ENCODE measurements at places on chromosomes 2 and 18.
A peak's percentile ranks its signal among the peaks of the same experiment; 100 is the strongest.

GRCh38 chr2:136188086-136188485 is 70.1 kb upstream of the CXCR4 start:
- DNase-seq = no peak

DNA sequence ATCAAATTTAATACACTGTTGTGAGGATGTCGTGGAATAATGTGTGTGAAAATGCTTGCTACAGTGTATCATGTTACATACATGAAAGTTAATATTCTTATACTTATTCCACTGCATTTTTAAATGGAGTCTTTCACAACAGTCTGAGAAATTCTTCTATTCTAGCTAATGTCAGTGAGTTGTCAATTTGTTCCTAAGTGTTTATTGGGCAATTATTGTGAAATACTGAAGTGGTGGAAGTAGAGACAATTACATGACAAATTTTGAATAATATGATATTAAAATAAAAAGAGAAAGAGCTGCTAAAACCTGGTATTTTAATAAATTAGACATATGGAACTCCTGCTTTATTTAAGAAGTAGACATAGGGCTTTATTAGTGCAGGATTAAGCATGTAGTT is 176.1 kb downstream of the PTPRM start:
- no peak for DNase-seq

GRCh38 chr18:11955239-11956029 is 25.9 kb upstream of the IMPA2 start:
- DNase-seq = peak; percentile 90

- DNase-seq = peak; percentile 17
Observed at GRCh38 chr18:68152770-68153169, 562.1 kb downstream of the TMX3 start.

DNA sequence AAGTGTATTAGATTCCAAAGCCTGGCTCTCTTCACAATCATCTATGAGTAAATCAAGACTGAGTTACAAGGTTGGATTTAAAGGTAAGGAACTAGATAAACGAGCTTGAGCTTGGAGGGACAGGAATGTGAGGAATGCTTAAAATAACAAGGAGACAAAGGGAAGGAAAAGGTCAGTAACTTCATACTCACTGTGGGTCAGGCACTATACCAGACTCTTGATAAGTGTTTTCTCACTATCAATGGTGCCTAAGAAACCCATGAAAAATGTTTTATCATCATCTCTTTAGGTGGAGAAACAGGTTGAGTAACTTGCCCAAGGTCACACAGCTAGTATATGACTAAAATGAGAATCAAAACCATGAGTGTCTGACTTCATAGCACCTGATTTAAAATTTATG is 212.1 kb downstream of the CDH2 start:
- no peak for DNase-seq

DNA sequence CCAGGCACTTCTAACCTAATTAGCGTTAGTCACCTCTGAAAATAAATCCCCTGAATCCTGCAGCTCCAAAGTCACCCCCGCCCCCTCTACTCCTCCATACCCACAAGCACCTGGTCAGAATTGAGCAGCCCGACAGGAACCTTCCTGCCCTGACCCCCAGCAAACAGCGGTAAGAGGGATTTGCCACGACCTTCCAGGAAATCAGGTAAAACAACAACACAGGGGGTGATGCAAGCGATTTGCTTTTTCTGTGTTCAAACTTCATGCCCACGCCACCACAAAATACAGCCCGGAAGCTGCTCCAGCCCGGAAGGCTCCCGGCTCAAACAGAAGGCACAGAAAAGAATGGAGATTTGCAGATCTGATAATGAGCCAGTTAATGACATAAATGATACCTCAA is 367.1 kb downstream of the GPD2 start:
- DNase-seq = no peak

- no peak for DNase-seq
Observed at GRCh38 chr2:240467149-240467642, 31.7 kb downstream of the GPC1 start.

DNA sequence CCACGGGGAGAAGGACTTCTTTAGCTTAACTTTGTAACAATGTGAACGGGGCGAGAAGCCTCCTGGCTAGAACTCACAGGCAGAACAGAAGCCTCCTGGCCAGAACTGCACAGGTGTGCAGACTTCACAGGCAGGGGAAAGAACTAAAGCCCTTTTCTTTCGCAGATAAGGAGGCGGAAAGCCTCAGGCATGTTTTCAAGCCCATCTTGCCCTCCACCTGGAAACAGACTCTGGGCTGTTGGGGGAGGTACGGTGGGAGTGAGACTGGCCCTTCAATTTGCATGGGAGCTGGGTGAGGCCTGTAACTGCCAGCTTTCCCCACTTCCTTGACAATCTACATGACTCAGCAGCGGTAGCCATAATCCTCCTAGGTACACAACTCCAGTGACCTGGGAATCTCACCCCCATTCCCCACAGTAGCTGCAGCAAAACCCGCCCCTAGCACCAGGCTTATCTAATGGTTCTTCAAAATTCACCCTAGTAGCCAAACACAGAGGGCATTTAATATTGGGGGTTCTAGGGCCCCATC is 22.9 kb upstream of the ABCA12 start:
- DNase-seq = no peak

DNA sequence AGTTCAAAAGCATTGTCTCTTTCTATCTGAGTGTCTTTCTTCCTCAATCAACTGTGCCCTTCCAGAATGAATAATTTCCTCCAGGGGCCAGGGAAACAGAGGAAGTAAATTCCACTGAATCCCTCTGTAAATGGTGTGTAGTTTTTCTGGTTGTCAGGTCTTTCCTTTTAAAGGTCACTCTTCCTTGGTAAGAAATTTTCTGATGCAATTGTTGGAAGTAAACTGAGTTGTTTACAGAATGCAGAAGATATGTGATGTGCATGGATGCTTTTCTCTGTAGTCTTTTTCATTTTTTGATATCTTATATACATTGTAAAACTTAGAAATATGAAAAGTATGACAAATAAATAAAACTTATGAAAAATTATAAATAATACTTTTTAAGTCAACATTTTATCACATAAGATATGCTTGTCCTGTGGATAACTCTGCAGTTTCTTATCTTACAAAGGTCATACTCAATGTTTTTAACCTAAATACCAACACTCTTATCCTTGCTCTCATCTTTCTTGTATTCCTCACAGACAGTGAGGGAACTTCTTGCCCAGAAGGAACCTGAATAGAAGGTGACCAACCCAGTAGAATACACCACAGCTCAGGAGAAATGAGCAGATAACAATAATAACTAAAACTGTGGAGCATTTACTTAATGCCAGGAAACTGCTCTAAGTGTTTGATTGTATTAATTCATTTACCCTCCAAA is 234.5 kb downstream of the METTL4 start:
- DNase-seq = no peak

DNA sequence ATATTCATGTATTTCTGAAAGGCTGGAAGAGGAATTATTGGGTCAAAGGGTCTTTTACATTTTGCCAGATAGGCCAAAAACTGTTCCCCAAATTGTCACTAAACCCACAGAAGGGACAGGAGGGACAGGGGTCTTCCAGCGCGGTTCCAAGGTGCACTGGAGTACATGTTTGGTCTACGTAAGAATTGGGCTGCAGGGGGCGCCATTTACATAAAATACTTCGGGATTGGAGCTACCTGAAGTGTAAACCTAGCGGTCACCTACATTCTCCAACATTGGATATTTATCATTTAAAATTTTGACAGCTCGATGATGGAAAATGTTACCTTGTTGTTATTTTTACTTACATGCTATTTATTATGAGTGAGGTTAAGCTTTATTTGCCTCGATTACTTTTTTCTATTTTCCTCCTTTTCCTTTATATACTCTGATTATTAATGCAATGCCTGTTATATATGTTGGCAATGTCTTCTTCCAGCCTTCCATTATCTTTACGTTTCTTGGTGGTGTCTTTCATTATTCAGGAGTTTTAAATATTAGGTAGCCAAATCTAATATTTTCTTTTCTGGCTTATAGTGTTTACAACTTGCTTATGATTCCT is 43.0 kb upstream of the RAB6C start:
- DNase-seq = peak; percentile 54

- DNase-seq = no peak
Observed at GRCh38 chr2:18592372-18592771, 3.0 kb upstream of the NT5C1B start.

DNA sequence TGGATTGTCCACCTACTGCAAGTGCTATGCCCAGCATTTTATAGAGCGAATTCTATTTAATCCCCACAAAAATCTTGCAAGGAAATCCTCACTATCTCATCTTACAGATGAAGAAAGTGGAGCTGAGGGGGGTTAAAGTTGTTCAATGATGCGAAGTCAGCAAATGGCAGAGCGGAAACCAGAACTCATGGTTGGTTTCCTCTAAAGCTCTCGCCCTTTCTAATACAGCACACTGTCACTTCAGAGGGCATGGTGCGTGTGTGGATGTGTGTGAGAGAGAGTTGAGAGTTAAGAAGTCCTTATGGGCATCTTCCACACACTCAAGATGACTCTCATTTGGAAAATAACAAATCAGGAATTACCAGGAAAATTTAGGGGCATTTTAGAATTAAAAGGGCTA is 78.4 kb downstream of the TGFA start:
- DNase-seq = no peak

DNA sequence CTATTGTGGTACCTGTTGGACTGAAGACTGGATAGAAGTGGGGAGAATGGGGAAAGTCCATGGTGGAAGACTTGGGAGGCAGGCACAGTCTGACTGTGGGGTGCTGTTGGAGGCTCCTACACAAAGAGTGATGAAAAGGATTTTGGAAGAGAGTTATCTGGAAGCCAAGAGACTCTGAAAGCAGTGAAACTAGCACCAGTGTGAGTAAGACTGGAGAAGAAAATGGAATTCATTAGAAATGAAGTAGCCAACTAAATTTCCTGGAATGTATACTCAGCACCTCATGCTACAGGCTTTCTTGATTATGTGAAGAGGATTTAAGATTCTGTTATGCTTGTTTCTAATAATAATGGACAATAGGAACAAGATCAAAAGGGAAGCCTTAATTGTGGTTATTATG is 27.7 kb downstream of the ELP2 start:
- no peak for DNase-seq

DNA sequence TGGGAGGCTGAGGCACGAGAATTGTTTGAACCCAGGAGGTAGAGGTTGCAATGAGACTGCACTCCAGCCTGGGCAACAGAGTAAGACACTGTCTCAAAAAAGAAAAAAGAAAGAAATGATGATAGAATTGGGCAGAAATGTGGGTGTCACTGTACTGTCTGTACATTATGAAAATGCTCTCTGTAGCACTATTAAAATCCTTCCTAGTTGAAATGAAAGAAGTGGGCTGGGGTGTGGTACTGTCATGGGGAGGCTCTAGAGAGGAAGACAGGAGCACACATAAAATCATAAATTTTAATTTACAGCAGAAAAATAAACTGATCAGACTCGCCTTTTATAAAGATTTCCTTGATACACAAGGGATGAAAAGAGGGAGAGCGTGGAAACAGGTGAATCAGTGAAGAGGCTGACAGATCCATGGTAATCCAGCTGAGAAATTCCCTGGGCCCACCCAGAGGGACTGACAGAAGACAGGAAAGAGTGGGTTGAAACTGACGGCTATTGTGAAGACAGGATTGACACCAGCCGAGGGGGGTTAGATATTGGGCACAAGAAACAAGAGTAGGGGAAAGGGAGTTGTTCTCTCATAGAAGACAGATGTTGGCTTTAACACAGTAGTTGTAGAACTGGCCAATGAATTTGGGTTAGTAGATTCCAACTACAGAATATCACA is 96.4 kb upstream of the ATL2 start:
- DNase-seq = no peak

- DNase-seq = no peak
Observed at GRCh38 chr2:19046986-19047780, 311.2 kb downstream of the OSR1 start.

GRCh38 chr2:238947920-238948710 is 100.2 kb downstream of the TWIST2 start:
- DNase-seq = peak; percentile 75

DNA sequence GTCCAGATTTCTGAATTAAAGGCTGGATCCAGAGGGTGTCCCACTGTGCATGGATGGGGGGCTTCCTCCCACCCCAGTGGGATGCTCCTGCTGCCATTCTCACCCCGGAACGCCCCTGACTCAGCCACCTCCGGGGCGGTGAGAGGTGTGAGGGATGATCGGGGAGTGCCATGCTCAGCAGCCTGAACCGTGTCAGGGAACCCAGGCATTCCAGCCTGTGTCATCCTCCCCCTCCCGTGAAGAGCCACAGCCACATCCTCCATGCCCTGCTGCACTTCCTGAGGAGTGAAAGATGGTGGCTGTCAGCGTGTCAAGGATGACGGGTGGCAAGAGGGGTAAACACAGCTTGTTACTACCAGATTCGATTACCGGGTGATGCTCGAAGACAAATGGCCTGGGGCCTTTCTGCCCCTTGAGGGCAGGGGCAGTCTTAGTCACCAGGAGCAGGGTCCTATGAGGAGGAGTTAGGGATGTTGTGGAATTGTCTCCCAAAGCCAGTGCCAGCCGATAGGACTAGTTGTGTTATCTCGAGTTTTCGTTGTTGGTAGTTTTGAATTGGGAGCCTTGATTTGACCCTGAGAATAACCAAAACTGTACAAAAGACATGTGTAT is 80.8 kb downstream of the TCF7L1 start:
- DNase-seq = no peak

DNA sequence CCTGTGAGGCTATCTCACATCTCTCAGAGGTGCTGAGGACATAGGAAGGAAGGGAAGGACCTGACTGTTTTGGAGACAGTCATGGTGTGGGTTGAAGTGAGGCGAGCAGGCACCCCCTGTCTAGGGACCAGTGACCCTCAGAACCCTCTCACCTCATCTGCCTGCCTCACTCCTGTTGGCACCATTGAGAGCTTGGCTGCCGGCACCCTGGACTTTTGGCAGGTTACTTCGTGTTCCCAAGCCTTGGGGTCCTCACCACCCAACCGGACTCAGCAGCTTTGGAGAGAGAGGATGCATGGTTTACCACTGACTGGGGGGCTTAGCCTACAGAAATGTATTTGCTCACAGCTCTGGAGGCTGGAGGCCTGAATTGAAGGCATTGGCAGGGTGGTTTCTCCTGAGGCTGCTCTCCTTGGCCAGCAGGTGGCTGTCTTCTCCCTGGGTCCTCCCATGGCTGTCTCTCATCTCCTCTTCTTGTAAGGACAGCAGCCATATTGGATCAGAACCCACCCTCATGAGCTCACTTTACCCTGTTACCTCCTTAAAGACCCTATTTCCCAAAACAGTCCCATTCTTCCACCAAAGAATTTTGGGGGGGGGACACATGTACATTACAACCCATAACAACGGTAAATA is 142.0 kb downstream of the TSN start:
- DNase-seq = peak; percentile 62

DNA sequence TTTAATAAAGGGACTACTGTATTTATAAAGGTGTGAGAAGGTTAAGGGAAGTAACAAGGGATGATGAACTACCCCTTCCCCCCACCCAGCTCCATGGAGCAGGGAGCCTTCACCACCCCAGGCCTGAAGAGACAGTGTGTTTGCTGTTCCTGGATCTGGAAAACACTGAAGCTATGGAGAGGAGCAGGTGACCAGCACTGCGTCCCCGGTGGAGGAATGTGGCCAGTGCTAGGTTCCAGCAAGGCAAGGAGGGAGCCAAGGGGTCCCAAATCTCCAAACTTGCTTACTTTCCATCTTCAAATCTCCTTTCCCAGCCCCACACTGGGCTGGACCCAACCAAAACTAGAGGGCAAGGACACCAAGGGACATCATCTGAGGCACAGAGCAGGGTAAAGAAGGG is 128.7 kb upstream of the CD302 start:
- DNase-seq = no peak

Data from NB4 (cell line).